ENCODE measurements at places on chromosomes 4 and X.

DNA sequence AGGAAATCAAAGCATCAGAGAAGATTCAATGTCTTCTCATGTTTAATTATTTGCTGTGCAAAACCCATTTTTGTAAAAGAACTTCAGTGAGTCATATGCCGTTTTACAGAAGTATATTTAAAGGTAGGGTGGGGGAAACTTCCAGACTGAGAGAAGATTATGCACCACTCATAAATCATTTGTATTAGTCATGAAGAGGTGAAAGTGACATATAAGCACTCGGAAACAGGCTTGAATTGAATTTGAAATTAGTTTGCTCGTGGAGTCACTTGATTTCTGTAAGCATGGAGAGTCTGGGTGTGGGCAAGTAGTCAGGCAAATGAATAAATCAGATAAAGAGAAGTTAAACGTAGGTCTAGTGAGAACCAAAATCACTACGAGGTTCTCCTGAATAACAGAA, 335.1 kb downstream of the ANK2 start:
- peak; percentile 87 for DNase-seq

DNA sequence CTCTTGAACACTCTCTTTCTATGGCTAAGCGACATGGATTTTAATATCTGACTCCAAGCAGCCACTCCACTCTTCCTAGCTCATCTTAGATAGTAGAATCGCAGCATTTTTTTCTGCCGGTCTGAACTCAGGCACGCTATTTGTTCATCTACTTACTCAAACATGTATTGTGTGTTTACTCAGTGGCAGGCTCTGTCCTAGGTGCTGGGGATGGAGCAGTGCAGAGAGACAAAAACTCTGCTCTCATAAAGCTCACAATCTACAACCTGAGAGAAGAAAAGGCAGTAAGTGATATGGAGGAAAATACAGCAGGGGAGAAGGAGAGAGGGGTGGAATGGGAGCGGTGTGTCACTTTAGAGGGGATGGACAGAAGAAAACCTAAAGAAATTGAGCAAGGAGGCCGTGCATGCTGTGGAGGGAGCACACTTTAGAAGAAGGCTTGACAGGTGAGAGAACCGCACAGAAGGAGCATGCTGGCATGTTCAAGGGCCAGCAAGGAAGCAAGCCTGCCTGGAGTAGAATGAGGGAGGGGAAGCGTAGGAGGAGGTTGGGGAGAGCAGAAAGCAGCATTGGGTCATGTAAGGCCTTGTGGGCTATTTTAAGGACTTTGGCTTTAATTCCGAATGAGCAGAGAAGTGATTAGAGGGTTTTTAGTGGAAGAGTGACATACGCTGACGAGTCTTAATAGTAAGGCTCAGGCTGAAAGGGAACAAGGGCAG, 132.0 kb downstream of the ANK2 start:
- DNase-seq, result no peak

- no peak for DNase-seq
Measured at GRCh38 chr4:177761692-177762091, 319.5 kb upstream of the AGA start.

GRCh38 chrX:48508400-48509244, at the start of gene PORCN:
Gene PORCN, plus strand, starts transcription at chrX:48508992. Its CDS starts 829 bp downstream, at chrX:48509821.
- DNase-seq, result peak; percentile 70

- DNase-seq, result no peak
Measured at GRCh38 chr4:159273841-159274240, 171.0 kb downstream of the RAPGEF2 start.

GRCh38 chrX:41475591-41476241, 28.6 kb downstream of the NYX start:
- peak; percentile 7 for DNase-seq

GRCh38 chr4:1469607-1470392, 63.6 kb upstream of the NKX1-1 start:
- DNase-seq, result no peak

GRCh38 chr4:105679186-105679585, 29.3 kb downstream of the INTS12 start:
- no peak for DNase-seq

DNA sequence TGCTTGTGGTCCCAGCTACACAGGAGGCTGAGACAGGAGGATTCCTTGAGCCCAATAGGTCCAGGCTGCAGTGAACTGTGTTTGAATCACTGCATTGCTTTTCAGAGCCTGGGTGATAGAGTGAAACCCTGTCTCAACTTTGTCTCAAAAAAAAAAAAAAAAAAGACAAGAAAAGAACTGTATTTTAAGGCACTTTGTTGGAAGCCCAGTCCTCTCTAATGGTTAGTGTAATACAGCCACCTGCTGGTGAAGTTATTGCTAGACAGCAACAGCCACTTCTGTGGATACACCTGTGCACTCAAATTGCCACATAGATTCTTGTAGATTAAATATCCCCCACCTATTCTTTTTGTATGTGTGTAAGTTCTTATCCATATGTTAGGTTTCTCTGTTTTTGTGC, 10.1 kb upstream of the FGG start:
- DNase-seq, result peak; percentile 33

DNA sequence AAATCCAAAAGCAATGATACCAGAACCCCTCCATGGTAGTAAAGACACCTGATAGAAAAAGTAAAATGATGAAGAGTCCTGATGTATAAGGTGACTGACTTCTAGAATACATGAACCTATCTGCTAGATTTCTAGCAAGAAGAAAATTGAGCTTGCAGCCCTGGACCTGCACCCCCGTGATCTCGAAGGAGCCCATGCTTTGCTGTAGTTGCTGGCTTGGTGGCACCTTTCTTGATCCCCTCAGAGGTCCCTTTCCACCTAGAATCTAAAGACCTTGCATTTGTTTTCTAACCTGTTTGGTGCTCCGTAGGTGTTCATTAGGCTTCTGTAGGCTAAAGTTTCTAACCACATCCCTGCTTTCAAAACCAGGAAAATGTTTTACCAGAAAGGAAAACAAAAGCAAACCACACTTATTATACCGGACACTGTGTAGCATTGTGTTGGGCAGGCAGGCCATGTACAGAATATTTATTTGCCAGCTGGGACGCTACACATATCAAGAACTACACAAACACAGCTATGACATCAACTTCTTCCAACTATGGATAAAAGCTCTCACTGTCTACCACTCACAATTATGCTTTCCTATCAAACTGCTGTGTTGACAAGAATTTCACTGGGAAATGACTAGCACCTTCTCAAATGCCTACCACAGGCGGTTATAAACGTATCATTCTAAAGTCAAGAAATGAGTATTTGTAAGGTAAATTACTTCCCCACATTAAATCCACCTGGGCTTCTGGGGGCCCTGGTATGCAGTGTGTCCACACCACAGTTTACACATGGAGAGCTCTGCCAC, 316.2 kb downstream of the UNC5C start:
- no peak for DNase-seq

GRCh38 chrX:104130808-104131207, 18.5 kb downstream of the ZCCHC18 start:
- no peak for DNase-seq

- no peak for DNase-seq
Measured at GRCh38 chr4:32631831-32632230, 1911.7 kb downstream of the PCDH7 start.

- no peak for DNase-seq
Measured at GRCh38 chrX:96483647-96484160, 200.9 kb upstream of the DIAPH2 start.

DNA sequence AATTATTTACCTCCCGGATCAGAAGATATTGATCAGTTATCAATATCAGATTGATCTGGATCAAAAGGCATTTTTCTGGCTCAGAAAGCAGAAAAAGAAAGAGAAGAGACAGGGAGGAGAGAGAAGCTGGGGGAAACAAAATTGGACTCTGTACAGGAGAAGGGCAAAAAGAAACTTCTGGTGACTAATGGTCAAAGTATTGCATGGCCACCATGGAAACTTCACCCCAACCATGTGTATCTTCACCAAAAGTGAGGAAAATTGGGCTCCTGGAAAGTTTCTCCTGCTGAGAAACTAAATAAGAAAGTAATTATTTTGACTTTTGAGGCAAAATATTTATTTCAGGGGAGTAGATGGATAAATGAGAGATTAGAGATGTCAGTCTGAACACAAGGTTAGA, 33.9 kb downstream of the RNF150 start:
- peak; percentile 58 for DNase-seq

DNA sequence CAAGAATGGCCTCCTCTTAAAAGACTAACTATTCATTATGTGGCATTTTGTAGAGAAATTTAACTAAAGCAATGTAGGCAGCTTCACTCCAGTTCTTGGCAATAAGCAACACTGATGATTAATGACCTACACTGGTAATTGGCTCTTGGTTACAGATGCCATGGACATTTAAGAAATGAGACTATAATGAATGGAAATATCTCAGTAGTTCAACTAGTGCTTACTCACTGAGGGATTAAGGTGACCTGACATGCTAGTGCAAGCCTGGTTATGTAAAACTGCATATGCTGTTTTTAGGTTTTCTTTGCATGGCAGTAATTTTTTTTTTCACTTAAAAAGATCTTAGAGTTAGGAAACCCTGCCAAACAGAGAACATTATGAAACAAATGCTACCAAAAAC, 152.7 kb upstream of the AADAT start:
- peak; percentile 51 for DNase-seq

GRCh38 chrX:130625386-130625785, 223.6 kb downstream of the RBMX2 start:
- no peak for DNase-seq

- no peak for DNase-seq
Measured at GRCh38 chr4:48718818-48719465, 61.1 kb downstream of the FRYL start.

DNA sequence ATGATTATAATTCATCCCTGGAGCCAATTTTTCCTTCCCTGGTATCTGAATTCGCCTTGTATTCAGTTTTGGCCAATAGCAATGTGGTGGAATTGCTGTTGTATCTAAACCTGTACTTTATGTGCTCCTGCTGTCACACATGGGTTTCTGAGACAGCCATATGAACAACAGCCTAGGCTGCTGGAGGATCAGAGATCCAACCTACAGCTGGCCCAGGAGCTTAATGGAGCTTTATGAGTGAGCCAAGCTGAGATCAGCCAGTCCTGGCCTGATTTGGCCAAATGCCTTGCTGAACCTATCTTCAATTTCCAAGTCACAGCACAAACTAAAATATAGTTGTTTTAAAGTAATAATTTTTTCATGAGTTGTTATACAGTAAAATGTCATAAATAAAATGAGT, 1071.5 kb downstream of the PCDH7 start:
- DNase-seq, result no peak

GRCh38 chr4:102553982-102554381, 52.8 kb downstream of the NFKB1 start:
- peak; percentile 19 for DNase-seq

- DNase-seq, result no peak
Measured at GRCh38 chr4:154367659-154368058, 123.9 kb downstream of the DCHS2 start.

GRCh38 chrX:123962006-123962467, 531 bp downstream of the STAG2 start:
- DNase-seq, result no peak

DNA sequence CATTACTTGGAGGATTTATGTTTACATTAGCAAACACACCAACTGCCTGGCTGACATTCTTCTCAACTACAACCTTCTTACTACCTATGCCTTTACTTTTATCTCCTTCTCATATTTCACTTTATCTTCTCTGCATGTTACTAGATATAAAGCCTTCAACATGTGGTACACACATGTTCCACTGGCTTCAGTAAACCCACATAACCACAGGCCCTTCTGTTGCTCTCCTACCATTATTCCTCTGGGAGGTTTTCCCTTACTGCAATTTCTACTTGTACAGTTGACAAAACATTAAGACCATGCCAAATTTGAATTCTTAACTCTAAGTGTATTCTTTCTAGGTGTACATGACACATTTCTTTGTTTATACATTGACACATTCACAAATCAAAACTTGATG, 133.1 kb downstream of the ARAP2 start:
- DNase-seq, result peak; percentile 57

DNA sequence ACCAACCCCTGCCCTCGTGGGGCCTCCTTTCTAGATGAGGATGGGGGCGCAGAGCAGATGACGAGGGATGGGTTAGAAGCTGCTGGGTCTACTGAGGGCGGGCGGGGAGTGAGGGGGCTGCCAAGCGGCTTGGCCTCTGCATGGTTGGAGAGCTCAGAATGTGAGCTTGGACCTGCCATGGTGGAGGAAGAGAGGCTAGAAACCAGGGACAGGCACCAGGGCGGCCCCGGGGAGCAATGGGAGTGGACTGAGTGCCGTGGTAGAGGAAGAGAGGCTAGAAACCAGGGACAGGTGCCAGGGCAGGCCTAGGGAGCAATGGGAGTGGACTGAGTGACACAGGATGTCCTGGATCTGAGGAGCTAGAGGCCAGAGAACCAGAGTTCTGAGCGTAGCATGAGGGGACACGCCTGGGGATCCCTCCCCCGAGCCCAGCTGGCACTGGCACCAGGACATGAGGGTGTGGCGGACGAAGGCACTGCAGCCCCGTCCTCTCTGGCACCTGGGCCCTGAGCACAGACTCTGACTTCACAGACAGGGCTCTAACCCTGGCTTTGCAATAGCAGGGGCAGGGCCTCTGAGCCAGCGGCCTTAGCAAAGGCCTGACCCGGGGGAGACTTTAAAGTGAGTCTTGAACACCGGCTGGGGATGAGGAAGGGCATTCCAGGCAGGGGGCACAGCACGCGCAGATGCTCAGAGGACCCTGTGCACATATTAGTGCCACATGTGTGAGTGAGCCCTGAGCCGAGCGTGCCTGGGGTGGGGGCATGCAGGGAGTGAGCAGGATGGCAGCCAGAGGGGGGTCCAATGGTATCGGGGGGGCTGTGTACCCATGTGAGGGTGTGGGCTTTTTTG, 214.0 kb upstream of the PSAPL1 start:
- no peak for DNase-seq

- no peak for DNase-seq
Measured at GRCh38 chr4:144572660-144573059, 73.3 kb upstream of the HHIP start.

- no peak for DNase-seq
Measured at GRCh38 chr4:82431831-82432230, 1.4 kb downstream of the ENOPH1 start.

GRCh38 chr4:48642421-48643374, 137.4 kb downstream of the FRYL start:
- peak; percentile 14 for DNase-seq

DNA sequence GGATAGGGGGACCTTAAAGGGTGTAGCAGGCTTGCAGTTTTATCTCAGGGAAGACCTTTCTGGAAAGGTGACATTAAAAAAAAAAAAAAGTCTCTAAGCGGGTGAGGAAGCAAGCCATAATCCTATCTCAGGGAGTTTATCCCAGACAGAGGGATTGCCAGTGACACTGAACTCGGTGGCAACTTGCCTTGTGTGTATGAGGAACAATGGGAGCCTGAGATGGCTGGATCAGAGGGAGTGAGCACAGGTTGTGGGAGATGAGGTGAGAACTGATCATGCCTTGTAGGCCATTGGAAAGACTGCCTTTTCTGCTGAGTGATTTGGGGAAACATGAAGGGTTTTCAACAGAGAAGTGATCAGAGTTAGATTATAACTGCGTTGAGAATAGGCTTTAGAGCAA, 31.1 kb downstream of the DTHD1 start:
- no peak for DNase-seq

- peak; percentile 20 for DNase-seq
Measured at GRCh38 chrX:39427492-39427891, 626.2 kb downstream of the MID1IP1 start.
